Left renal pelvis (tissue), 4 donors: ENCODE measurements at places on chromosomes 12 and 14. TPM values are rescaled to one million over a fixed set of nuclear protein-coding genes. Genes with fewer than 3 reads are reported as not detected.

RTL1 gene
- polyA plus RNA-seq: 0.09 TPM

OR4E2 gene
- polyA plus RNA-seq: not detected

FGF23 gene
- polyA plus RNA-seq: 0.06 TPM

ZC3H10 gene
- 5.6 TPM for polyA plus RNA-seq

TBX3 gene
- 30.3 TPM for polyA plus RNA-seq

- no peak for DNase-seq
These were observed 25.8 kb downstream of the TRIP11 start for GRCh38 chr14:92014040-92014439.

DNA sequence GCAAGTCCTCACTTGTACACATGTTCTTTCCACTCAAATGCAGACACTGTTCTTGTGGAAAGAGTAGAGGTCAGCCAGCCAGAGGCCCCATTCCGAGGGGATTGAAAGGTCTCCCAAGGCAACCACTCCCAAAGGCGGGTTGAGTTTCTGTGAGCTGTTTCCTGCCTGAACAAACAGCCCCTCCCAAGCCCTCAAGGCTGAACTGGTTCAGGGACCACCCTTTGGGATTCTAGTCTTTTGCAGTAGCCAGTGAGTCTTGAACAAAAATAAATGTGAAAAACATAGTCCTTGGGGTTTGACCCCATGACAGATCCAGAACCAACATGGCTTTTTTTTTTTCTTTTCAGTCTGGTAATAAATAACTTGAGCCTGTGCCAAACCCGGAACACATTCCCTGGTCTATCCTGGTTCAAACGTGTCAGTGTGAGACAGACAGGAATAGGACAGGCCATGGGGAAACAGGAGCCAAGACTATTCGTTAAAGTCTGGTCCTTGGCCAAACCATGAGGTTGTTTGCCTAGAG is 17.6 kb upstream of the STK38L start:
- DNase-seq: no peak

GRCh38 chr12:124078800-124079199 is 105.8 kb downstream of the ZNF664 start:
- no peak for DNase-seq

DNA sequence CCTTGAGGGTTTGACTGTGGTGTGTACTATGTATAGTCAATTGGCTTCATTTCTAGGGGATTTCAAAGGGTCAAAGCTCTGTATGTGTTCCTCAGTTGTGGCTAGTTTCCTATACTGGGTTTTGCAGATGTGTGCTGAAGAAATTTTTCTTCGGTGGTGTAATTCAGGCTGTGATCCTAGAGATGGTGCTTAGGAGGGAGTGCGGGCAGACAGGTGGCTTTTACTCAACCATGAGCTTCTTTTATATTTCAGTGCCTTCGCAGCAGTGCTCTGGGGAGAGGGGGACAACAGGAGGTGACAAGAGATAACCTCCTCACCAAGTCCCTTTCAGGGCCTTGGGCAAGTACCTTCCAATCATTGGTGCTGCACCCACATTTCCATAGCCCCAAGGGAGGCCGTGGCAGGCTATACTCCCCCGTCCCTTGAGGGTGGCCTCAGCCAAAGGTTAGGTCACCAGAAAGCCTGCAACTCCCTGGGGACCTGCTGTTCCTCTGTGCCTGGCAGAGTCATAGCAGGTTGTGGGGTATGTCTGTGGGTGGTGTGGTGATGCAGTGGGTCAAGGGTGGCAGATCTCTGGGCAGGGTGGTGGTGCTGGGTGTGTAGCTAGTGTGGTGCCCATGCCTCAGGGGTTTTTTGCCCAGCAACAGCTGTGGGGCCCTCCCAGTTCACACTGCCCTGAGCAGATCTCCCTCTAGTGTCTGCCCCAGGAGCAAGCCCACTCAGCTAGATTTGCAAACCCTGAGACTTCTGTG is 37.0 kb upstream of the TMX1 start:
- no peak for DNase-seq

DNA sequence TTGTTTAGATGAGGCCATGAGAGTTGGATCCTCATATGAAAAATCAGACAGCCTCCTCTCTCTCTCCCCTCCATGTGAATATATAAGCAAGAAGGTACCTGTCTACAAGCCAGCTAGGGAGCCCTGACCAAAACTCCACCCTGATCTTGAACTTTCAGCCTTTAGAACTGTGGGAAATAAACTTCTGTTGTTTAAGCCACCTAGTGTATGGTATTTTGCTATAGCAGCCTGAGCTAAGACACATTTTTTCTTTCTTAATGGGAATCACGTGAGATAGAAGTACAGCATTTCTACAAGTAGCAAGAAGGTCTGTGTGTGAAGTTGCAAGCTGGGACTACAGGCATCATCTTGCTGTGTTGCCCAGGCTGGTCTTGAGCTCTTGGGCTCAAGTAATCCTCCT is 16.3 kb upstream of the ABHD12B start:
- no peak for DNase-seq

GRCh38 chr12:116194935-116195431 is 82.5 kb downstream of the MED13L start:
- DNase-seq: no peak

- DNase-seq: no peak
These were observed 6.7 kb downstream of the B4GALNT1 start for GRCh38 chr12:57626111-57626920.

DNA sequence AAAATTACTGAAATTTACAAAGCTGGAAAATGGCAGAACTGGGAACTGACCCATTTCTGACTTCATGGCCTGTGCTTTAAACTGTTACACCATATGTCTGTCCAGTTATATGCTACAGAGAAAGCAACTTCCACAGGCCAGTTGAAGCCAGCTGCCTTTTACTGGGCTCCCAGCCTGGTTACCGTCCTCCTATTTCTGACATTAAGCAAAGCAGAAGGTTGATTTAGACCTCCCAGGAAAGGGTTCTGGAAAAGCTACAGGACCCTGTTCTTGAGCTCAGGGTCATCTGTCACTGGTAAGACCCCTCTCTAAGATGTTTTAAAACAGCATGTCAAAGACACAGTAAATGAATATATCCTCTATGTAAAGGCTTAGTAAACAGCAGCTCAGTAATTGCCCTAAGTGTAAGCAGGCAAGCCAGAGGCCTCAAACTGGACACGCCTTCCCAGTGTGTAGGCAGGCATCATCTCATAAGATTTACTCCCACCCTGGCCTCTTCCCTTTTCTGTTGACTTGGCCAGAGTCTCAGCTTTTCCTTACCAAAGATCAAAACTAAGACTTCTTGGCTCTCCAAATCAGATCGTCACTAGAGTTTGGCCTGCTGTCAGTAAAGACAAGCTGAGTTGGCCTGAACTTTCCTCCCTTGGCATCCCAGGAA is 55.4 kb upstream of the RNU6-8 start:
- DNase-seq: no peak

- no peak for DNase-seq
These were observed 294.1 kb upstream of the FLRT2 start for GRCh38 chr14:85235868-85236267.

- DNase-seq: peak; percentile 19
These were observed 227.7 kb upstream of the CRY1 start for GRCh38 chr12:107320929-107321631.

- DNase-seq: no peak
These were observed 214.1 kb downstream of the PTPRO start for GRCh38 chr12:15536446-15536845.

DNA sequence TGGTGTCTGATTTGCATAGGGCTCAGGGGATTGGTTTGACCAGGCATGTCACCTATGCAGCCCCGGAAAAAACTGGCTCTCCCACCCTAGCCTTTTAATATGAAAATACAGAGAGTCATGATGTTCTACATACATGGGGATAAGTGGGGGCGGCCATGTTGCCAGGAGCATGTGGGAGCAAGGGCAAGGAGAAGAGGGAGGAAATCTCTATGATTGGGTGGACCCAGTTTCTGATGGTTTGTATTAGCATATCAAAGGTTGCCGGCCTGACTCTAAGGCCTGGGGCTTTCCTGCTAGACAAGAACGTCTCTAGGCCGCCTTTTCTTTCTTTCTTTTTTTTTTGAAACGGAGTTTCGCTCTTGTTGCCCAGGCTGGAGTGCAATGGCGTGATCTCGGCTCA is 123.4 kb upstream of the CPSF6 start:
- DNase-seq: no peak

- no peak for DNase-seq
These were observed 9.8 kb downstream of the CTDSP2 start for GRCh38 chr12:57836442-57837375.

GRCh38 chr12:116385486-116386217 is 108.2 kb upstream of the MED13L start:
- DNase-seq: no peak

DNA sequence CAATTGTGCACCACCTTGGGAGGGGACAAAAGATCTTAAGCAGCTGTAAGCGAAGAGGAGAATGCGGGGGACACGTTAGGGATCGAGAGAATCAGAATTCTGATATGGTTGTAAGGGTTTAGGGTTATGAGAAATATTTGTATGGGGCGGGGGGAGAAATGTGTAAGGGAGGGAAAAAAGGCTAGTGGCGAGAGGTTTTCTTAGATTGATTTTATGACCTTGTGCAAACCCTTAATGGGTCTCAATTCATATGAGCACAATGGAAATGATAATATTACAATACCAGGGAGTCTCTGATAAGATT is 396 bp downstream of the NDUFA9 start:
- no peak for DNase-seq

DNA sequence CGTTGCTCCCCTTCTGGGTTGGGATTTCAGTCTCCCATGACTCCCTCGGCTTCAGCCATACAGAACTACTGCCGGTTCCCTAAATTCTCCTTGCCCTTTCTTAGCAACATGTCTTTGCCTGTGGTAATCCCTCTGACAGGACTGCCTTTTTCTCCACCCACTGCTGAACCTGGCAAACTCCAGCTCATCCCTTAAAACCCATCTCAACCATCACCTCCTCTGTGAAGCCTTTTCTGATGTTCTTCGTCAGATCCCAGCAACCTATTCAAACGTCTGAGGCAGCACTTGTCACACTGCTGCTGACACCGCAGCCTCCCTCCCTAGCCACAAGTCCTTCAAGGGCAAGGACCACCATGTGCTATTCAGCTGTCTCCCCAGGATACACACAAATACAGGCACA is 10.2 kb upstream of the SMUG1 start:
- DNase-seq: no peak

DNA sequence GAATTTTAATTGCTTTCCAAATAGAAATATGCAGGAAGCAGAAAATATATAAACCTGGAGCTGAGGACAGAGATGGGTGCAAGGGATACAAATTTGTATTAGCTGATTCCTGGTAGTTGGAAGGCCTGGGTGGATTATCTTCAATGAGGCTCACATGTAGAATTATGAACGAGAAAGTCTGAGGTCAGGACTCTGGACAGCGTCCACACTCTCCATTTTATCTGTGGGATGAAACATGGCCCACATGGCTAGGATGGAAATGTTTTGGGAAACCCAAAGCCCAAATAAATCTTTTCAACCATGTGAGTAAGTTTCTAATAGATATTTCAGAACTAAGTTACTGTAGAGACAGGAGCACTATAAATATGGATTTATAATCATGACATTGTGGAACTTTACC is 256.1 kb downstream of the APAF1 start:
- no peak for DNase-seq

DNA sequence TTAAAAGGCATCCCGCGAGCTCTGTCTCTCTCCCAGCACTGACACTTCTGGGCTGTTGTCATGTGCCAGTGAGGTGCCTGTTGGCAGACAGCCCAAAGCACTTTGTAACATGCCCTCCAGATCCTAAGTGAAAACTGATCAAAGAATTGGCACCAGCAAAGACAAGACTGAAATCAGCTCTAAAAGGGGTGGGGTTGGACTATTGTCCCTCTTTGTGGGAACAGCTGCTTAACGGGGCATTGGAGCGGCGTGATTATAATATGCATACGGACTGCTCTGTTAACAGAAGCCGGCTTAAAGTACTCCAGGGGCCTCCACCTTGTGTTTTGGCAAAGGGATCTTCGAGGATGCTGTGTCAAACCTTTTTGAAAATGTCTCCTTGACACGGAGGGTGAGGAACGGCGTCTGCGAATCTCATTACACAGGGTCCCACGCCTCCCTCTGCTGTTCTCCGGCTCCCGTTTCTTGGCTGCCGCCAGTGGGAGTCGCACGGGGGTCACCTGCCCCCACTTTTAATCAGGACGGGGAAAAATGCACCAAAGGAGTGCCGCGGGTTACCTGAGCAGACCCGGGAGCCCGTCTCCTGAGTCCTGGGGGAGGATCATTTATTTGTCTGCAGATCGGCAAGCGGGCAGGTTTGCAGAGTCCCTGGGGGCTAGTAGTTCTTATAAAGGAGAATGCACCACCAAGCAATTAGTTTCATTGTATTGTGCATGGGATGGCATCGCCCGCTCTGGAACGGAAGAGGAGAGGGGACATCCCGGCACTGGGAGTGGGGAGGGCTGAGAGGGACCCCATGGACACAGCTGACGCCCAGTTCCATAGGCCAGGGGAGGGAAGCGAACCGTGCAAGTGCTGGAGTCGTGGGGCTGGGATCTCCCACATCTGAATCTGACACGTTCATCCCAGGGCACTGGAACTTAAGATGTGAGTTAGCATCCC is 44.3 kb downstream of the SPRING1 start:
- DNase-seq: no peak

GRCh38 chr14:47675466-47676314 is at the start of gene MDGA2:
MDGA2 (minus strand) TSS chr14:47675605.
- peak; percentile 33 for DNase-seq

- DNase-seq: no peak
These were observed 334.4 kb downstream of the EMP1 start for GRCh38 chr12:13530966-13531365.

GRCh38 chr12:110277530-110278254 is 3.4 kb upstream of the ATP2A2 start:
- no peak for DNase-seq

GRCh38 chr14:101111620-101112290 is 208.2 kb upstream of the RTL1 start:
- no peak for DNase-seq

GRCh38 chr14:62629176-62629725 is 416.0 kb downstream of the KCNH5 start:
- no peak for DNase-seq

GRCh38 chr14:75981426-75982265 is at the start of gene TGFB3:
TGFB3 (minus strand) TSS chr14:75981995; CDS start chr14:75980893, 1,102 bp downstream.
- peak; percentile 87 for DNase-seq

GRCh38 chr14:21055432-21056117 is 2.0 kb upstream of the RNASE8 start:
- DNase-seq: no peak

GRCh38 chr14:96046630-96047029 is 7.5 kb downstream of the C14orf132 start:
- DNase-seq: no peak

DNA sequence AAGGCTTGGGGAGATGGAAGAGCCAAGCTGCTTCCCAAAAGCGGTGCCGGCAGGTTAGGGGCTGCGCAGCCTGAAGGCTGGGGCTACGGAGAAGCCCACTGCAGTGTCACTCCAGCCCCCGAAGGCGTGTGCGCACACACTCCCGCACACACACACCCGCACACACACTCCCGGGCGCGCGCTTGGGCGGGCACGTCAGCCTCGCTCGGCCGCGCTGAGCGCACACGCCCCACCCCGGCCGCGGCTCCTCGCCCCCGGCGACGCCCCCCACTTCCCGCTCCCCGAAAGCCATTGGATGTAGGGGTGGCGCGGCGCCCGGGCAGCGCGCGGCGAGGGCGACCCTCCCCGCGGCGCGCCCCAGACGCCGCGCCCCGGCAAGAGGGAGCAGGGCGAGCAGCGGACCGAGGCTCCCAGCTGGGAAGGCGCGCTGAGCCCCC is at the start of gene KCNK10:
Gene KCNK10, minus strand, starts transcription at position 184 of the 437 bp plus-strand sequence. CDS start 471 bp downstream, outside the sequence.
- no peak for DNase-seq

GRCh38 chr12:64946132-64946829 is 121.8 kb downstream of the TBC1D30 start:
- DNase-seq: no peak
